KBM-7 (cell line): ENCODE measurements at places on chromosomes 12 and 14.

GRCh38 chr12:71436696-71437095, 2.9 kb upstream of the LGR5 start:
- DNase-seq: no peak

DNA sequence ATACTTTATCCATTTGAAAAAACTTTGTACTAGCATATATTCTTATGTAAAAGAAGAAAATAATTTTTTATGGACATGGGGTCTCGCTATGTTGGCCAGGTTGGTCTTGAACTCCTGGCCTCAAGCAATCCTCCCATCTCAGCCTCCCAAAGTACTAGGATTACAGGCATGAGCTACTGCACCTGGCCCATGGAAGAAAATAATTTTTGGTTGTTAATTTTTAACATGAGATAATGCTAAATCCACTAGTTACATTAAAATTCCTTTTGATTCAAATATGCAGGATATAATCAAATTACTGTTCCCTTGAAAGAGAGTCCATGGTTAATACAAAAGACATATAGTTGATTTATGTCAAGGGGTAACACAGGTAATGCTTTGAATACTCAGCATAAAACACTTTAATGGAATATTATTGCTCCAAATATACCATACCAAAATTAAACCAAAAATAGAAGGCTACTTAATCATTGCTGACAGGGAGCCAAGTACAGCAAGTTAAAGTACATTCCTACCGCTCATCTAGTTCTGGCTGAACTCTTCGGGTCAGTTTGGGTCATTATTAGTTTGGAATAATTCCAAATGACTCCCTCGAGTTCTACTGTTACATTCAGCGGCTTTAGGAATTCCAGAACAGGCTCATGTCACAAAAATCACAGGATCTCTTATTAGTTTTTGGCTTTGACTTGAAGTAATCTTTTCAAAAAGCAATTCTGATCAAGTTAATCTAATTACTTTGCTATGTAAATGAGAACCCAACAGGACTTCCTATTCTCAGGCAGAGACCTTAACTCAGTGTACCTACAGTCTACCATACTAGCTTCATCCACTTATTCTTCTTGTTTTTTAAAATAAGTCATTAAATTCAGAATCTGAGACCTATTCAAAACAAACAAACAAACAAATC, 6.1 kb downstream of the SOS2 start:
- no peak for DNase-seq

- peak; percentile 70 for DNase-seq
Observed at GRCh38 chr12:63319386-63319785, 168.4 kb upstream of the AVPR1A start.

DNA sequence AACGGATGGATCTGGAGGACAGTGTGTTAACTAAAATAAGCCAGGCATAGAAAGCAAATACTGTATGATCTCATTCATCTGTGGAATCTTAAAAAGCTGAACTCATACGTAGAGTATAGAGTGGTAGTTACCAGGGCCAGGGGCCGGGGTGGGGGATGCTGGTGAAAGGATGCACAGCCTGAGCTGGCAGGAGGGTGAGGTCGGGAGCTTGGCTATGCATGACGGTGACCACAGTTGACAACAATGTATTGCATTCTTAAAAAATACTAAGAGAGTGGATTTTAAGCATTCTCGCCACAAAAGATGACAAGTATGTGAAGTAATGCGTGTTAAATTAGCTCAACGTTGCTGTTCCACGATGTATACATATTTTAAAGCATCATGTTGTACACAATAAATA, 351.3 kb downstream of the TMEM121 start:
- DNase-seq: no peak

GRCh38 chr14:64891173-64891838, 11.6 kb upstream of the SPTB start:
- DNase-seq: no peak

GRCh38 chr12:116415408-116416108, 138.1 kb upstream of the MED13L start:
- DNase-seq: no peak

GRCh38 chr14:103033681-103034096, 23.7 kb downstream of the CDC42BPB start:
- DNase-seq: no peak

GRCh38 chr12:102010265-102010994, 51.4 kb downstream of the WASHC3 start:
- DNase-seq: peak; percentile 77
